ENCODE measurements at places on chromosomes 6 and 20.

DNA sequence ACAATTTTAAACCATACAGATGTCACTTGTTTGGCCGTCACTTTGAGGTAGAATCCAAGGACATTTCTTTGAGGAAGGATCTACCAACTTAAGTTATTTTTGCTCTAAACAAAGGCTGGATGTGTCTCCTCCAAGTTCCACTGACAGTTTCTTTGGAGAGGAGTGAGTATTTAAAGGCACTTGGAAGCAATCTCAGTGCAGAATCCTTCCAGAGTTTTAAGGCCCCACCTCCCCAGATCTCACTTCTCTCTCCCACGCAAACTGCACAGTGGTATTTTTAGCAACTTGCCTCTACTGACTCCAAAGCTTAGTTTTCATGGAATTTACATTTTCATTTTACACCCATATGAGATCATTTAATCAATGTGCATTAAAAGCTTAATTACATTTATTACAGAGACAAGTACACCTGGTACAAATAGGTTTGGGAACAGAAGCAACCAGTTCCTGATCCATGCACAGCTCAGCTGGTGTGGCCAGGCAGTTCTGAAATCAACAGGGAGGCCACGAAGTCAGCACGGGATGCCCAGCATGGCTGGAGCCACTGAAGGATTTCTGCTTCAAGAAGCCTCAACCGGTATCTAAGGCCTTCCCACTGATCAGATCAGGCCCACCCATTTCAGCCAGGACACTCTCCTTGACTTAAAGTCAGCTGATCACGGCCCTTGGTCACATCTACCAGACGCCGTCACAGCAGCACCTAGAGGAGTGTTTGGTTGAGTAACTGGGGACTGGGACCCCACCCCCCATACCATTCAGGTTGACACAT is 109.8 kb downstream of the SYCP2 start:
- DNase-seq, result no peak

GRCh38 chr6:134925800-134926199 is 24.1 kb downstream of the ALDH8A1 start:
- no peak for DNase-seq

DNA sequence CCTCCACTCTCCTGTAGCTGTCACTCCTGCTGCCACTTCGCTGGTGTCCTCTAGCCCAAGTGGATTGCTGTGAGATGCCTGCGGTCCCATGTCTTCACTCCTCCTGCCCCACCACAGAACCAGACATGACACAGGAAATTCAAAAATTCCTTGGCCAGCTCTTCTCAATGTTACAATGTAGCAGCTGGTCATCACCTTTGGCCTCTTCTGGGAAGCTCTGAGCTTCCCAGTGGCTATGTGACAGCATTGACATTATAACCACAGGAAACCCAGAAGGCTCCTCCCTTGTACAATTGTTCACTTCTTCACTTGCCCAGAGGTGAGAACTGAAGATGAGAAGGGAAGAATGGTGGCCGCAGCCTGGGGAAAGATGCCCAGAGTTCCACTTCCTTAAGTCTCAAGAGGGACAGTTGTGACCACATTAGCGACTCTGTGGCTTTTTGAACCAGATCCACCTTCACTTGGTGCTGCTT is 76.1 kb upstream of the NAA20 start:
- no peak for DNase-seq

DNA sequence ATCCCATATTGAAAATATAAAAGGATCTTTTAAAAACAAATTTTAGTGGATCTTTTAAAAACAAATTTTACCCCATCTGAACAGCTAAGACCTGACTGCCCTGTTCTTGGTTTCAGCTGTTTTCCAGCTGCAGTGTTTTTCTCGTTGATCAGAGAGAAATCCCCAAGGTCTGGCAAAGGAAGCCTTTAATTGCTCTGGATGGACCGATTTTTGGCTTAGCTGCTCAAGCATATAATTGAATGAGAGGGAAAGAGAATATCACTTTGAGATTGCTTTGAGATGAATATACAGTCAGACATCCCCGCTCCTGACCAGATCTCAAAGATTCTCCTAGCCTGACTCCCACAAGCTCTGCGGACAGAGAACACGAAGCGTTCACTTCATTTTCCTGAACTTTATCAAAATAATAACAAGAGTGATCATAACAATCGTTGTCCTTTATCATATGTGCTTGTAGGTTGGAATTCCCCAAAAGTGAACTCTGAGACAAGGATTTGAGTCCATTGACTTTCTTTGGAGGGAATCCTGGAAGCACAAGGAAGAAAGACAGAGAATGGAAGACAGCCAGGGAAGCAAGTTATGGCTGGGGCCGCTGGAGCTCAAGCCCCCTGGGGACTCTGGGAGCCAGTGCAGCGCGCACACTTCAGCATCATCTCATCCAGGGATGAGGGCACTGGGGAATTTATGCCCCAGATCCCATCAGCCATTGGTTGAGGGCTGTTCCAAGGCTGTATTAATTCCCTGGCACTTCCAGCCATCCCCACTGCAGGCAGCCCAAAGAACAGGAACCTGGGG is 101.3 kb downstream of the SNX5 start:
- no peak for DNase-seq

GRCh38 chr20:57936636-57937385 is 227.0 kb upstream of the PMEPA1 start:
- DNase-seq, result no peak

DNA sequence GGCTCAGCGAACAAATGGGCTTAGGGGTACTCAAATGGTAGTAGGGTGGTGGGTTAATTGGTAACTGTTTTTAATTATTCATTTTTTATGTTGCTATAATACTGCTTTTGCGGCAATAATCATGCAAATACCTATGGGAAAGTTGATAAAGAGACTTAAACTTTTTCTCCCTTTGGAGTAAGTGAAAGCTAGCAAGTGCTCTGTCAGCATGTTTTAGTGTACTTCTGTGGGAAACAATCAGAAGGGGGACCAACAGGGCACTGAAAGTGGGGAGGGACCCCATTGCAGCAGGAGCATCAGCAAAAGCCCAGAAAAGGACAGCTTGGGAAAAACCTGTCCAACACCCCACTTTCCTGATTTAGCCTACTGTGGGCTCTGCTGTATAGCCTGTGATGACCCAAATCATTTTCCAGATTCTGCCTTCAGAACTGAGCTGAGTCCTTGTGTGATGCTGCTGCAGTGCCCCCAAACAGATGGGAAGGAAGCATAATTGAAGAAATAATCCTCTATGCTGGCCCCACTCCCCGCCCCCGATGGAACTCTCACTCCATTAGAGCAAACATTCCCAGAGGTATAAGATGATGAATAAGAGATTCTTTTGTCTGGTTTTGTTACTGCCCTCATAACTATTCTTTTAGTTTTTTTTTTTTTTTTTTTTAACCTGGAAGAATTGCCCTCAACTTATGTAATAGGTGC is 322.8 kb downstream of the CD83 start:
- DNase-seq, result no peak

GRCh38 chr20:16397086-16397485 is 176.2 kb downstream of the KIF16B start:
- peak; percentile 84 for DNase-seq

DNA sequence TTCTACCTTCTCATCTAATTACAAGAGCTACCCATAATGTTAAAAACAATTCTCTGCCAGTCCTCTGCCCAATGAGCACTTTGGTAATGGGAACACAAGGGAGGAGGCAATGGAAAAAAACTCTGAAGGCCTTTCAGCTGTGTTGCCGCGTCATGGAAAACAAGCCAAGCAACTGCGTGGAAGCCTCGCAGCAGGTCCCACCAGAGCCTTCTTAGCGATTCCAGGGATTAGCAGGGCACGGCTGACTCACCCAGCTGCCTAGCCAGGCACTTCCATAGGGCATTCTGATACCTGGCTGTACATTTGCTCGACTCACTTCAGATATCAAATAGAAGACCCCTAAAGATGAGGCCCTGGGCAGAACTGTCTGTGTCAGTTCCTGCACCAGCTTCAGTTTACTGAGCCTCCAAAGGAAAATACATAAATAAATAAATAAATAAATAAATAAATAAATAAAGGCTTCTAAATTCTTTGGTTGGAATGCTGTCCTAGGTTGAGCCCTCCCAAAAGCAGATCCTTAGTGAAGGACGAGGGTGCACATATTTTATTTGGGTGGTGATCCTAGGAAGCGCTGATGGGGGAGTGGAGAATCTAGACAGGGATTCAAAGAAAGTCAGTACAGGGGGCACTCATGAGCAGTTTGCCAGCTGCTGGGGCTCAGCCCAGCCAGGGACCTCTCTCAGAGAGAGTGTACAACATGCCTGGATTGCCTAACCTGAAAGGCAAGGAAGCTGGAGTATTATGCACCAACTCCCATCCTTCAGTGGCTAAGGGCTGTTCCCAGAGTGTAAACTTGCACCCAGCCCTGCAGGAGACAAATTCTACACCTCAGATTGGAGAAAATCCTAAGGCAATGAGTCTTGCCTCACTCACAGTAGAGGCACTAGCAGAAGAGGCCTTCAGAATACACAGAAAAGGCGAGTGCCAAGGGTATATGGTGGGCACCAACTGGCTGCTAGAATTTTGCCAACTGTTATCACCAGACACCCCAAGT is 18.2 kb downstream of the SNAP25 start:
- DNase-seq, result no peak

GRCh38 chr6:166204852-166205650 is 37.4 kb upstream of the TBXT start:
- DNase-seq, result no peak

GRCh38 chr20:45783656-45784294 is 7.9 kb downstream of the WFDC3 start:
- peak; percentile 54 for DNase-seq

DNA sequence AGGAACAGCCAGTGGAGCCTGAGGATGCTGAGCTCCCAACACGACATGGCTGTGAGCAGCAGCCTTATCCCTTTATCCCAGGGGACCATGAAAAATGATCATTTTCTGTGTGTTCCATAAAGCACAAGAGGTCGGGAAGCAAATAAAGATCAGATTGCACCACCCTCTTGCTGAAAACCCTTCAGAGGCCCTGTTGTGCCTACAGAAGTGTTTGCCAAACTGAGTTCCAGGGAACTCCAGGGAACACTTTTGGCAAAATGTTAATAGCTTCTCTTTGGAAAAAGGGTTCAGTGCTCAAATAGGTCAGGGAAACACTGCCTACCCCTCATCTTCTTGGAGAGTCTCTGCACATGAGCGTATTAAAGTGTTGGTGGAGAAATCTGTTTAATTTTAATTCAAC is 24.4 kb downstream of the ARMC2 start:
- no peak for DNase-seq

DNA sequence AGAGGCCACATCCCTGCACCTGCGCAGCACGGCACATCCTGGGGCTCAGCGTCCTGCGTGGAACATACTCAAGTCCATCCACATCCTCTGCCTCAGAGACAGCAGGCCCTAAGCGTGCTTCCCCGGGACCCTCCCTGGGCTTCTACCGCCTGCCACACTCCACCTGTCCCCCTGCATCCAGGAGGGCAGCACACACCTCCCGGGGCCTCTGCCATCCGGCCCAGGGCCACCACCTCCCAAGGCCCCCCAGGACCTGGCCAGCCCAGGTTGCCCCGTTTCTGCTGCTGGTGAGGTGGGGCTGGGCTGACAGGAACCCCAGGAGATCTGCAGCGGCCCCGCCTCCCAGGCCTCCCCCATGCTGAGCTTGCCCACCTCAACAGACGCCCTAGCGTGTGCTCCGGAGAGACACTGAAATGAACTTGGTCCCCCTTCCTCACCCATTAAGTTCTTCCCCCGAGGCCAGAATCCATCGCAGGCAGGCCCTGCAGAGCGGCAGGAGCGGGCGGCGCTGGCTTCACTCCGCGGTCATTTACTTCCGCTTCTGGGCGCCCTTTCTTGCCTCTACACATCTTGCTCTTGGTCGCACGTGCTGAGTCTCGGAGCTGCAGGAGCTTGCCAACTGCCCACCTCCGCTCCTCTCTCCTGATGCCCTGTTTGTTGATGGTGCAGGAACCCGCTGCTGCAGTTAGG is 235.3 kb downstream of the TAF4 start:
- DNase-seq, result no peak

- DNase-seq, result peak; percentile 85
These were observed 58.1 kb downstream of the UBE2V1 start for GRCh38 chr20:50054626-50055511.

DNA sequence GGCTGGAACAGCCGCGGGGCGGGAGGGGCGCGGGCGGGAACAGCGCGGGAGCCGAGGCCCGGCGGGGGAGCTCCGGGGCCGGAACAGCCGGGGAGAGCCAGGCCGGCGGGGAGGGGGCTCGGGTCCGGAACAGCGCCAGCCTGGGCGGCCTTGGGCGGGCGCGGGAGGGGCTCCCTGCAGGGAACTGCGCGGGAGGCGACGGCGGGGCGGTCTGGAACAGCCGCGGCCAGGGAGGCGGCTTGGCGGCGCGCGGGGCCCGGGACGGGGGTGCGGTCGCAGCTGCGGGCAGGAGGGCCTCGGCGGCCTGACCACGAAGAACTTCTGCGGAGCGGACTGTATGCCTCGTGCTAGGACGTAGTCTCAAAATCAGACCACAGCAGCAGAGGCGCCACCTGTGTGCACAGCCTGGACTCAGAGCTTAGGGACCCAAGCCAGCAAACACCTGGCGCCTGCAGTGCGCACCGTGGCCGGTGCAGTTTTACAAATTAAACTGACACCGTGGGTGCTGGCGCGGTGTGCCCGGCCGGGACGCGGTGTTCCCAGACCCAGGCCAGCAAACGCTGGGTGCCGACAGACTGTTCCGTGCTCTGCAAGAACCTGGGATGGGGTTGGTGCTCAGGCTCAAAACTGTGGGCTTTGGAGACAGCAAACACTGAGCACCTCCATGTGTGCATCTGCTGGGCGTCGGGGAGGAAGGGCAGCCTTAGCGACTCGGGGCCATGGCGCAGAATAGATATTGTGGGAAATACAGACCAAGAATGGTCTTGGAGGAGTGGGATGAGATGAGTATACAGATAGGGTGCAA is 572 bp downstream of the ZNF341 start:
- peak; percentile 94 for DNase-seq

GRCh38 chr6:92820601-92821000 is 598.8 kb downstream of the EPHA7 start:
- peak; percentile 28 for DNase-seq

DNA sequence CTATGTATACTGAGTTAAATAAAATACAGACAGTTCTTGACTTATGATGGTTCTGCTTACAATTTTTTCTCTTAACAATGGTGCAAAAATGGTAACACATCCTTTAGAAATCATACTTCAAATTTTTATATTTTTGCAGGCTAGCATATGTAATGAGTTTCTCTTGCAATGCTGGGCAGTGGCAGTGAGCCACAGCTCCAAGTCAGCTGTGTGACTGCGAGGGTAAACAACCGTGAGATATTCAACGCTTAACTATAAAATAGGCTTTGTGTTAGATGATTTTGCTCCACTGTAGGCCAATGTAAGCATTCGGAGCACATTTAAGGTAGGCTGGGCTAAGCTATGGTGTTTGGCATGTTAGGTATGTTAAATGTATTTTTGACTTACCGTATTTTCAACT is 136.1 kb downstream of the PLCB4 start:
- no peak for DNase-seq

- DNase-seq, result no peak
These were observed 415.1 kb upstream of the MARCKS start for GRCh38 chr6:113442040-113442439.

DNA sequence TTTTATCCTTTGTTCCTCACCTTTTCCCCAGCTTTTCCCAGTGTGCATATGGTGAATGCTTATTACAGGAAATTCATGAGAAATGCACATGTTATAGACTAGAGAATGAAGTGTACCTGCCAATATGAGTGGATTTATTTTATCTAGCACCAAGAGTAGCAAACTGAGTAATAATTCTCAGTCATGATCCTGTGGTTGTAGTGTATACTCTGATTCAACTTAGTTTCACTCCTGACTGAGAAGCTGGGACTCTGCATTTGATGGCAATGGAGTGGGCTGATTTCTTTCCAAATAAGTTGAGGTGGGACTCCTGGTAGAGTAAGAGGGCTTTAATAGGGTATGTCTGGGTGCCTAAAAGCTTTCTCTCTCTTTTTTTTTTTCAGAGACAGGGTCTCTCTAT is 4.0 kb downstream of the ABT1 start:
- no peak for DNase-seq

Measured in left hindlimb (tissue), 1 donor.